Immature natural killer cell (primary cell): ENCODE measurements at places on chromosomes 5 and 9. TPM values are rescaled to one million over a fixed set of nuclear protein-coding genes. Genes with fewer than 3 reads are reported as not detected.

- no peak for DNase-seq
These were observed 46.0 kb upstream of the AKNA start for GRCh38 chr9:114433720-114434255.

GRCh38 chr9:136093346-136093986 lies 1.6 kb downstream of the NACC2 start:
- DNase-seq, result no peak

- DNase-seq, result no peak
These were observed 186.9 kb upstream of the TUT7 start for GRCh38 chr9:86541014-86541570.

DNA sequence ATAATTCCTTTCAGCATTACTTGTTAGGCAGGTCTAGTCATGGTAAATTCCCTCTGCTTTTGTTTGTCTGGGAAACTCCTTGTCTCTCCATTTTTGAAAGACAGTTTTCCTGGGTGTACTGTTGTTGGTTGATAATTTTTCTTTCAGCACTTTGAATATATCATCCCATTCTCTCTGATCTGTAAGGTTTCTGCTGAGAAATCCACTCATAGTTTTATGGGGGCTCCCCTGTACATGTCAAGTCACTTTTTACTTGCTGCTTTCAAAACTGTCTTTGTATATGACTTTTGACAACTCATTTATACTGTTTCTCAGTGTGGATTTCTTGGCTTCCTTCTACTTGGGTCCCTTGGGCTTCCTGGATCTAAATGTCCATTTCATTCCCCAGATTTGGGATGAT lies 16.5 kb downstream of the MEIKIN start:
- no peak for DNase-seq

- no peak for DNase-seq
These were observed 74.6 kb downstream of the MRPL36 start for GRCh38 chr5:1724822-1725602.

GRCh38 chr9:97992219-97992618 lies 9.1 kb downstream of the ANP32B start:
- DNase-seq, result no peak

DNA sequence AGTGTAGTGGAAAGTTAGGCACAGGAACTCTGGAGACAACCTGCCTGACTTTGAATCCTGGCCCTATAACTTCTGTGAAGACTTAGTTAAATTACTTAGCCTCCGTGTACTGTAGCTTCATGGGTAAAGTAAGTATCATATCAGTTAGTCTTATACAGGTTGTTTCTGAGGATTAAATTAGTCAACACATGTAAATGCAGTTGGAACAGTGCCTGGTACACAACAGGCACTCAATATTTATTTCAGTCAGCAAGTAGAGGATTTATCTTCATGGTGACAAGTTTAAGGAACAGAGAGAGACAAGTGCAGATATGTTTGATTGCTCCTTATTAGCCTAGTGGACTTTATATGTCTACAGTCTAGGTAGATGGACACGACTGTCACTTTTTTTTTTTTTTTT lies 2.7 kb downstream of the TSLP start:
- DNase-seq, result no peak

DNA sequence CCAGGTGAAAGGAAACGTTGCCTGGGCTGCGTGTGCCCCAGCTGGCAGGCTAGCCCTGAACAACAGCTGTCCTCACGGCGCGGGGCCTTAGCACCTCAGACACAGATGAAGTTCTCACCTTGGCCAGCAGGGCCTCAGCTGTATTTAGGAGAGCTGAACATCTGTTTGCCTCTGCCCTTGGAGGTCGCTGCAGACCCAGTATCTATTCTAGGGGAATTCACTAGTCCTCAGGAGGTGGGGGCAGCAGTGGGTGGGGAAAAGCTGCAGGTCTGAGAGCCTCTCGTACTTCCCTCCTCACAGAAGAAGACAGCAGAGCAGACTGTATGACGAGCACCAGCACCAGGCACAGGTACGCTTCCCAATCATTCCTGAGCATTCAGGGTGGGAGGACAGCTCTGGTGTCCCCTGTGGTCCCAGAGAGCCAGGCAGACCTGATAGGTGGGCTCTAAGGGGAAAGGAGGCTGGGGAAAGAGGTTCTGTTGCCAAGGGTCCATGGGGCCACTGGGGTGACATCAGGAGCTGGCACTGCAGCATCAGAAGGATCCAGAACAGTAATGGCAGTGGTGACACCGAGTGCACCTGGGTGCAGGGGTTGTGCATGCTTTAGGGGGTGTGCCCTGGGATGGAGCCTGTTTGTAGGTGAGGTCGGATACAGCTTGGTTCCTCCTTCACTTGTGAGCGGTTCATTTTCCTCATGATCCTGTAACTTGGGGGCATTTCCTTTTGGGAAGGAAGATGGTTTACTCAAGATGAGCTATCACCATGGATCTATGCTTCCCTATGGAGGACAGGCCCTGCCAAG lies 13.8 kb downstream of the CD74 start:
- DNase-seq, result no peak

- no peak for DNase-seq
These were observed 93.9 kb downstream of the SLC44A1 start for GRCh38 chr9:105338308-105338707.

DNA sequence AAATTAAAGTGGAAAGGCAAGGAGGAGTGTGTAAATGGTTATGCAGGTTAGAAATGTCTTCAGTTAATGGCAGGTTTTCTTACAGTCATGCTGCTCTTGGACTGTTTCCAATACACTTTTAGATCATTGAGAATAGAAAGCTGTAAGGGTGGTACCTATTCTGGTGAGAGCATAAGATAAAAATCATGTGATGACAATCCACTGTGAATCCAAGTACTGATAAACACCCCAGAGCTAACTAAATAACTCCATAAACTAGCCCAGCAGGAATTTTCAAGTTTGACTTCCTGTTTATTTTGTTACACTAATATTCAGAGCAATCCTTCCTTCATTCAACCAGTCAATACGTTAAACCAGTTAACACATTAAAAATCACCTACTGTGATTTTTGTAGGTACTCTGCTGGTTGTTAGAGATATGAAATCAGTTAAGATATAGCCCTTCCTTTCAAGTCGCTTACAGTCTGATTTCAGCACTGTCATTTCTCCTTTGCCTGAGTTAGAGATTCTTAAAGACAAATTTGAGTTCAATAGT lies 22.6 kb downstream of the VCAN start:
- no peak for DNase-seq

GRCh38 chr5:178382754-178383164 lies 150.2 kb upstream of the PHYKPL start:
- no peak for DNase-seq

DNA sequence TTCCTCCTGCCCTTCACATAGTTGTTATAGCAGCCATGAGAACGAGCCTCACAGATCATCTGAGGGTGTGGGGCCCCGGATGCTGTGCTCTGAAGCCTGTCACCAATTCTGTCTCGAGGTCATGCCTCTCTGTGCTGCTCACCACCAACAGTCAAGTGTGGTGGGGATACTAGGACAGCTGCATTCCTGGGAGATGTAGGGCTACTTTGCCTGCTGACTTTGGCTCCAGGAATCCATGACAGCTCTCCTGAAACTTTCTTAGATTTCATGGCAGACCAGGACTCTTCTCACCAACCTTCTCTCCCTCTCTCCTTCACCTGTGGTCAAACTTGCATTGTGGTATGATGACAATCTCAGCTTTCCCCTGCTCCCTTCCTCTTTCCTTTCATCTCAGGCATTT lies 395.9 kb downstream of the PSAT1 start:
- DNase-seq, result no peak

DNA sequence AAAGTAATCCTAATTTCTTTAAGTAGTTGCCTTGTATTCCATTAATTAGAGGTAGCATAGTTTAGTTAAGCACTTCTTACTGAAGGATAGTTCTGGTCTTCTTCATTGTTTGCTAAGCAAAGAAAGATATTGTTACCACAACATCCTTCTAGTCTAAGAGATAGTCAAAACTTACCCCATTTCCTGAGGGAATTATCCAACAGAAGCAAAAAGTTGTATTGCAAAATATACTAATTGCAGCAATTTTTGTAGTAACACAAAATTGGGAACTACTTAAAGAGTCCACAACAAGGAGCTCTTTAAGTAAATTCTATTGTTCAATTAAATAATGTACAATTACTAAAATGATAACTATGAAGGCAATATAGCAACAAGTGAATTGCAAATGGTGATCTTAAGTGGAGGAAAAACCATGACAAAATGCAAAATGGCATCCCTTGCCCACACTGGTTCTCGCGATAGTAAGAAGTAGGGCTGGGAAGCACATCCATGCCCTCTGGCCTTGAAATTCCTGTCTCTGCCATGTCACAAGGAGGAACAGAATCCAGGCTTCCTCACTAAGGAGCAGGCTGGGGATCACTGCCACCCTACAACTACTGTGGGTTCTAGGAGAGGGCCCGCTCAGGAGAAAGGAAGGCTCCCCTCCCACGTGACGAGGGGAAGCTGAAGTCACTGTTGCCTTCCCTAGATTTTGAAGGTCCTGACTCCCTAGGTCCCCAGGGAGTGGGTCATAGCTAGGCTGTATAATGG lies 23.3 kb upstream of the MEGF9 start:
- no peak for DNase-seq

DNA sequence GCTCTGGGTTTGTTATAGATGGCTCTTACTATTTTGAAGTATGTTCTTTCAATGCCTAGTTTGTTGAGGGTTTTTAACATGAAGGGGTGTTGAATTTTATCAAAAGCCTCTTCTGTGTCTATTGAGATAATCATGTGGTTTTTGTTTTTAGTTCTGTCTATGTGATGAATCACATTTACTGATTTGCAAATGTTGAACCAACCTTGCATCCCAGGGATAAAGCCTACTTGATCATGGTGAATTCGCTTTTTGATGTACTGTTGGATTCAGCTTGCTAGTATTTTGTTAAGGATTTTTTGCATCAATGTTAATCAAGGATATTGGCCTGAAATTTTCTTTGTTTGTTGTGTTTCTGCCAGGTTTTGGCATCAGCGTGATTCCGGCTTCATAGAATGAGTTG lies 25.5 kb downstream of the CCDC180 start:
- DNase-seq, result no peak

ANKRD18A gene
- polyA plus RNA-seq, result not detected

ABLIM3 gene
- polyA plus RNA-seq, result not detected

TAL2 gene
- not detected for polyA plus RNA-seq

ANKS6 gene
- polyA plus RNA-seq, result 3.2 TPM
